OCI-LY7 (cell line): ENCODE measurements at places on chromosomes 12 and 14.

GRCh38 chr14:96832351-96832750 lies 35.2 kb downstream of the VRK1 start:
- DNase-seq: no peak

GRCh38 chr14:56119201-56119981 lies 1.2 kb downstream of the PELI2 start:
- peak; percentile 15 for DNase-seq

DNA sequence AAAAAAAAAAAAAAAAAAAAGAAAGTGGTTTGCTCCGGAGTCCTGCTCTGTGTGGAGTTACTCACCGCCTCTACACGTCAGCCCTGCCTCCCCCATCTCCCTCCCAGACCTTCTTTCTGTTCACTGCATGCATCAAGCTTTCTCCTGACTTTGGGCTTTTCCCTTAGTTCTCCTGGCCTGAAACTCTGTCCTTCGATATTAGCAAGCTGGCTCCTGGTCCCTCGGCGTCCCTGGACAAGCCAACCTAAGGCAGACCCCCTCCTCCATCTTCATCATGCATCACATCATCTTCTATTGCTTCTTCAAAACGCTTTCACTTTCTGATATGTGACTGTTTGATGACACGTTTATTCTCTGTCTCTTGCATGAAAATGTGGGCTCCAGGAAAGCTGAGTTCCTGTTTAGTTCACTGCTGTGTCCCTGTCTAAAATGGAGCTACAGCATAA lies 40.6 kb downstream of the SLC15A4 start:
- no peak for DNase-seq

- no peak for DNase-seq
Observed at GRCh38 chr14:32509632-32510187, 180.6 kb downstream of the AKAP6 start.

DNA sequence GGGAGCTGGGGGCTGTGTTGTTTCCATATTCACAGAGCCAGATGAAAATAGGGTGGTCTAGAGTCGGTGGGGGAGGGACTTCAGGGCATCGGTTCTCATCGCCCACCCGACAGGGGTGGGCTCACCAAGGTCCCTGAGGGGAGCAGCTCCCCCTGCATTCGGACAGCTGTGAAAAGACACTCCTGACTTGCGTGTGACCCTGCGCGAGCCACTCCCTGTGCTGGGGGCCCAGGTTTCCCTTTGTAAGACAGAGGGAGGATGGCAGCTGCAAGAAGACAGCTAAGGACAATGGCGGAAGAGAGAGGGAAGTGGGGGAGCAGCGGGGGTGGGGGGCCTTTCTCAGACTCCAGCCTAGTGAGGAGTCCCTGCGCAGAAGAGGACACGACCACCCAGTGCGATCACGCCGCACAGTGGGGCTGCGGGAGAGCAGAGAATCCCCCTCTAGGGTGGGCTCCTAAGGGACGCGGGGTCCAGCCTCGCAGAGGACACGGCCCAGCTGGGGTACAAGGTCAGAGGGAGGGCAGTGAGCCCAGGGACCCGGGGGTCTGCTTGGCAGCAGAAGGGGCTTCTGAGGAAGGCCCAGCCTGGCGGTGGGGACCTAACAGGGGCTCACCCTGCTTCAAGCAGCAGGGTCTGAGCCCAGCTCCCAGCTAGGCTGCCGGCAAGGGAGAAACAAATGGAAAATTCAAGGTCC lies 326.9 kb upstream of the DIO3 start:
- DNase-seq: no peak

GRCh38 chr14:91879196-91879595 lies 11.9 kb upstream of the TC2N start:
- no peak for DNase-seq

DNA sequence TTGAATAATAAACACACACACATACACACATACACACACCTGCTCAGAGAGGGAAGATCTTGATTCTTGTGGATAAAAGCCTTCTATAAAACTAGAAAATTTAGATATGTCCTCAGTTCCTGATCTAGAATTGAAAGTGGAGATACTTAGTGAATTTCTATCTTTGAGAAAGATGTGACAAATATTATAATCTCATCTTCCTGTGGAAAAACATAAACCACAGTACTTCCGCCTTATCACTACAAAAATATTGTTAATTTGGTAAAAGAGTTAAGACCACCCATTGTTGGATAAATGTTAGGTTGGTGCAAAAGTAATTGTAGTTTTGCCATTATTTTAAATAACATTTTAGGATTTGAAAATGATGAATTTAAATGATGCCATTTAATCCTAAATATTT lies at the start of gene KLRK1:
KLRK1 (minus strand) TSS at position 138 of the 400 bp plus-strand sequence. CDS start 1,231 bp downstream, outside the sequence.
- no peak for DNase-seq

DNA sequence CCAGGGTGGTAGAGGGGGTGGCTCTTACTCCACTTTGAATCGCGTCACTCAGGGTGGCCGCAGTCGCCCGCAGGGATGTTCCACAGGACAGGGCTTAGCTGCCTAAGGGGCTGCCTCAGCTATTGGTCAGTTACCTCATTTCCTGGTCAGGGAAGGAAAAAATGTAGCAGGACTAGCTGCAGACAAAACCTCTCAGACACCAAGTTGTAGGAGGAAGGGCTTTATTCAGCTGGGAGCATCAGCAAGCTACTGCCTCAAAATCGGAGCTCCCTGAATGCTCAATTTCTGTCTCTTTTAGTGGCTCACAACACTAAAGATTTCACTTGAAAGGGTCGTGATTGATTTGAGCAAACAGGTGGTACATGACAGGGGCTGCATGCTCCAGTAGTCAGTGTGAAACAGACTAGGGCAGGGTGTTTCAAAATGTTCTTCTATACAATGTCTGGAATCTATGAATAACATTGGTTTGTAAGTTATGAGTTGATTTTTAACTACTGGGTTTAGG lies 6.4 kb upstream of the CLEC6A start:
- no peak for DNase-seq

DNA sequence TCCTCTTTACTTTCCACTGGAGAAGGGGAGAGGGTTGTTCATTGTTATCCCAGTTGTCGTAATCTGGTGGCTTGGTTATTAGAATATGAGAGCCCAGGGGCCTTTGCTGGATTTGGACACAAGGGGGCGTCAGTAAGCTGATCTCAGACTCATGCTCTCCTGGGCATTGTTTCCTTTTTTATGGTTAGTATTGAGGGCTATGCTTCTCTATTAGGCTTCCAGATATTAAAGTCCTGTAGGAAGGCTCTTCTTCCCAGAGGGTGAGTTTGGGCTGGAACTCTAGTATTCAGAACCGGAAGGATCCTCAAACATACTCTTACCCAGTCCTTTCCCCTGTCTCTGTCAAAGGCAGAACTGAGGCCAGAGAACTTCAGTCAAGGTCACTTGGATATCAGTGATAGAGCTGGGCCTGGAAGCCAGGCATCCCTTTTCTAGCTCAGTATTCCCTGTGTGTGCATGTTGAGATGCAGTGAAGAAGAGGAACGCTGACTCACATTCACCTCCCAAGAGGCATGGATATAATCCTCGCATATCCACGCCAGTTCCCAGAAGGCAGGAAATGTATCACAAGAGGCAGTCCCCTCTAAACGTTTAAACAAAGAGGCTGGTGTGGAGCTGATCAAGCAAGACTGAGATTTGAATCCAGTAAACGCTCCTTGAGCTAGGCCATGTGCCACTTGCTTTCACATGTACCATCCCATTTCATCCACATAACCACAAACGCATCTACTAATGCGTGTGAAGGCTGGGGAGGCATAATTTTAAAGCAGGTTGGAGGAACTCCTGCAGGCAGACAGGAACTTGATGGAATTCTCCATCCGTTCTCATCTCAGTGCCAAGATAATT lies 41.6 kb downstream of the UBE3B start:
- DNase-seq: peak; percentile 61

DNA sequence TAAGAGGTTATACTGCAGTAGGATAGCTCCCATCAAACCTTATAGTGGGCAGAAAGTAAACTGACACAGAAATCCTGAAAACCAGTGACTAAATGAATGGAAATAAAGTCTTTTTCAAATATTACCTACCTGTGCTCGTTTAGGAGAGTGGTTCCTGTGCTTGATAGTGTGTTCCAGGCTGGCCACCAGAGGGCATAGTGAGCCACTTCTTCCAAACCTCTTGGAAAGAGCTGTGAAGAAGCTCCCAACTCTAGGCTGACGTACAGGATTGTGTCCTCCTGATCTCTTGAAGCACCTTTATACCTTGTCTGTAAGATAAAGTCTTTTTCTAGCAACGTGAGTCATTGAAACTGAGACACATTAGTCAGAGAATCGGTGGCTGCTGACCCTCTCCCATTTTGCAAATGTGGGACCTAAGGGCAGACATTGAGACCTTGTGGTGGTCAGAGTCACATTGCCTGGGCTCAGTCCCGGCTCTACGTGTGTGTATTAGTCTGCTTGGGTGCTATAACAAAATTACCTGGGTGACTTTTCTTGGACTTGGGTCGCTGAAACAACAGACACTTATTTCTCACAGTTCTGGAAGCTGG lies 17.6 kb downstream of the TDP1 start:
- peak; percentile 58 for DNase-seq

DNA sequence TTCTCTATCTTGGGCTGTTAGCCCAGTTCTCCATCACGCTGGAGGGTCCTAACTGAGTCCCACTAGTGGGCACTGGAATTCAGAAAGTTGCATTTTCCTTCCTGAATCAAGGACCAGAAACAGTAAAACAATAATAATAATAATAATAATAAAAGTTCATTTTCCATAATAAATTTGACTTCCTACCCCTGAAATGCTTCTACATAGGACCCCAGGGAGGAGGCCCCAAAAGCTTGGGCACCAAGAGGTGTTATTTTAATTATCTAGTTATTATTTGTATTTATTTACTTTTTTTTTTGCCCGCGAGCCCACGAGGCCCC lies 12.4 kb downstream of the SCNN1A start:
- no peak for DNase-seq

GRCh38 chr14:34711796-34712712 lies 2.3 kb downstream of the CFL2 start:
- DNase-seq: no peak

- DNase-seq: no peak
Observed at GRCh38 chr12:74790931-74791330, 253.3 kb downstream of the ATXN7L3B start.

- DNase-seq: no peak
Observed at GRCh38 chr14:99520571-99521081, 39.4 kb downstream of the CCNK start.

GRCh38 chr14:85620947-85621346 lies 91.0 kb downstream of the FLRT2 start:
- DNase-seq: no peak

GRCh38 chr12:93434256-93434865 lies 7.4 kb downstream of the UBE2N start:
- no peak for DNase-seq

- no peak for DNase-seq
Observed at GRCh38 chr14:58238252-58239243, 6.1 kb upstream of the PSMA3 start.
